ENCODE measurements at places on chromosomes 4 and X.

GRCh38 chrX:23978491-23978890, 48.5 kb downstream of the KLHL15 start:
- no peak for DNase-seq

- DNase-seq: no peak
These were observed 170.9 kb upstream of the CASK start for GRCh38 chrX:42094218-42094617.

- DNase-seq: peak; percentile 17
These were observed 53.9 kb downstream of the CPZ start for GRCh38 chr4:8646296-8647093.

GRCh38 chrX:72568406-72569092, 4.1 kb downstream of the HDAC8 start:
- DNase-seq: no peak

DNA sequence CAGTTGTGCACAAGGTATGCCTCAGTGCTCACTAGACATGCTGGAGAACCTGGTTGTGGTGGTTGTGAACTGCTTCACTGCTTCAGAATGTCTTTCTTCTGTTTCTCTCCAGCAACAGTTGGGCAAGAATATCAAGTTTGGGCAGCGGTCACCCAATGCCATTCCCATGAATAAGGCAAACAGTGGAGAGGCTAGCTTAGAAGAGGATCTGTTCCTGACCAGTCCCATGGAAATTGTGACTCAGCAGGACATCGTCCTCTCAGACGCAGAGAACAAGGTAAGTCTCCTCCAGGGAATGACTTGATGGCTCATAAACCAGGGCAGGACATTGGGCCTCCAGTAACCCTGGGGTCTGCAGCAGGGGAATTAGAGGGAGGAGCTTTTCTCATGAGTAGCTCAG, 79.9 kb downstream of the AASDH start:
- no peak for DNase-seq

DNA sequence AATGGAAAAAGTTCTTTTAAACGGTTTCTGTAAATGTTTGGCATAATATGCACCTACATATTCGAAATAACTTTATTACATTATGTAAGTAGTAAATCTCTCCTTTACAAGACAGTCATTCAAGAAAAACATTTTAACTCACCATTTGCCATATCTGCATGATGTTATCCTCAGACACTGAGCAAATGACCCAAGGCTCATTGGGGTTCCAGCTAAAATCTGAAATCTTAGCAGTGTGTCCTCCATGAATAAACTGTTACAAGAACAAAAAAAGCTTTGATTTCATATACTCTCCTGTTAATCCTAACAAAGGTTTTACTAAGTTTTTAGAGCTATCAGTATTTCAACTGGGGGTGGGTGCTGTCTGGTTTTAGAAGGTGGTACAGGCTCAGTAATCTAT, 24.5 kb downstream of the RBBP7 start:
- DNase-seq: no peak

All from COR-L47 (cell line).